Jurkat, Clone E6-1 (cell line): ENCODE measurements at places on chromosomes 2 and 18.

GRCh38 chr2:101361522-101361921 lies 25.8 kb downstream of the CREG2 start:
- no peak for DNase-seq

DNA sequence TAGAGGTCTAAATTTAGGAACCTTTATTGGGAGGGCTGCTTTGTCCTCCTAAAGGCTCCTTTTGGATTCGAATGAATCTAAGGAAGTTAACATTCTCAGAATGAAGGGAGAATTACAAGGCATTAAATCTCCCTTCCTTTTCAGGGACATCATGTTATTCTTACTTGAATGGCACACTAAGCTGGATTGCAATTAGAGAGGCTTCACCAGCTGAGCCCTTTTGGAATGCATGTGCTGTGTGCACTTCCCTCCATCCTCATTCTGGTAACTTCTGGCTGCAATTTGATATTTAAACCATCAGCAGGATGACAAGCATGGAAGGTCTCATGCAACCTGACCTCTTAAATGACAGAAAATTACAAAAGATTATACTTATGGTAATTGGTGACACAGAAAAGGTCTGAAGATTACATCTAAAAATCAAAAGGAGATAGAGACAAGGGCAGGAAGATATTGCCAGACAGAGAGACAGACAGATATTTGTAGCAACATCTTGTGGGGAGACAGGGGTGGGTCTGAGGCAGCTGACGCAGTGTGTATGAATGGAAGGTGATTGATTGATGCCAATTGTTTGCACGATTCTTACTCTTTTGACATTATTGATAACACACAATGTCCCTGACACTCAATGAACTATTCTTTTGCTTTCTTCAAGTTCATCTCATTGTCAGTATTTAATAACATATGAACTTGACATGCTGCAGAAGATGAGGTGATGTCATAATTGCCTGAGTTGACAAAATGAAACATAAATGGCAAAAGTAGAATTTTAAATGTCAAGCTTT lies 570.8 kb upstream of the GYPC start:
- DNase-seq: no peak

DNA sequence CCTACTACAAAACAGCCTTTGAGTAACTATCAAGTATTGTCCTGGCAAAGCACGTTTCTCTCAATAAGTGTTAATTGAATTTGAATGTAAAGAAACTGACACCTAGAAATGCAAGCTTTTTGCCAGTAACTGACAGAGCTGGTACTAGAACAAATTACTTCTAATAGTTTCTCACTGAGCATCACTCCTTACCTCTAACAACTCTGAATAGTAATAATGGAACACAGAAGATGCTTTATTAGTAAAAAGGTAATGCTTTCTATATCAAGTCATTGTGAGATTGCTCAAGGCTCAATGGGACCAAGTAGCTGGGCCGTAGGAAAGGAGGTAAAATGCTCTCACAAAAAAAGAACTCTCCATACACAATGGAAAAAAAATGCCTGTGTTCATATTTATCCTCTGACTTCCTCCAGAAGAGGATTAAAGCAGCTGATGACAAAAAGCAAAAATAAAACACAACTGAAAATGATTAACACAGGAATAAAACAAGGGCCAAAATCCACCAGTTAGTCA lies 11.8 kb downstream of the RASGRP3 start:
- DNase-seq: no peak

DNA sequence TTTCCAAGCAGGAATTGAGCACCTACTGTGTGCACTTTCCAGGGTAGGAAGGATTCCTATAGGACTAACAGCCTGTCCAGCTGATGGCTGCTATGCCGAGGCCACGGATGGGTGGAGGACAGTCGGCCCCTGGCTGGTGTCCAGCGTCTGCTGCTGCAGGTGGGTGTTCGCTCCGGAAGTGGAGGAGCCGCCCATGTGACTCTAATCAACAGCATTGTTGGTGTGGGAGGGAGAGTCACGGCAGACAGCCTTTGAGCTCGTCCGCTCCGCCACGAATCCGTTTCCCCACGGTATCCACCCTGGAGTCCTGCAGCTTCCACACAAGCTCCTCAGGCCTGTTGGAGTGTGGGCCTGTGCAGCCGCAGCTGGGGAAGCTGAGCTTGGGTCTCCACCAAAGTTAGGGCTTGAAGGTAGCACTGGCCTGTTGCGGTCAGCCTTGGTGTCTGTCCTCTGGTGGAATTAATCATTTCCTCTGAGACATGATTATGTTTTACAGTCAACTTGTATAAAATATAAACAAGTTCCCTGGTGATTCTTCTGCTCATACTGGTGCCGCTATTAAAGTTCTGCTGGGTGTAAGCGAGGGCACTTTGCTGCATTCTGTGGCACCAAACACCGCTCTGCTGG lies 185.9 kb upstream of the TPO start:
- no peak for DNase-seq

- no peak for DNase-seq
Measured at GRCh38 chr2:69948032-69948962, 13.1 kb downstream of the ASPRV1 start.

GRCh38 chr2:45260946-45261345 lies 251.7 kb upstream of the SIX2 start:
- no peak for DNase-seq

DNA sequence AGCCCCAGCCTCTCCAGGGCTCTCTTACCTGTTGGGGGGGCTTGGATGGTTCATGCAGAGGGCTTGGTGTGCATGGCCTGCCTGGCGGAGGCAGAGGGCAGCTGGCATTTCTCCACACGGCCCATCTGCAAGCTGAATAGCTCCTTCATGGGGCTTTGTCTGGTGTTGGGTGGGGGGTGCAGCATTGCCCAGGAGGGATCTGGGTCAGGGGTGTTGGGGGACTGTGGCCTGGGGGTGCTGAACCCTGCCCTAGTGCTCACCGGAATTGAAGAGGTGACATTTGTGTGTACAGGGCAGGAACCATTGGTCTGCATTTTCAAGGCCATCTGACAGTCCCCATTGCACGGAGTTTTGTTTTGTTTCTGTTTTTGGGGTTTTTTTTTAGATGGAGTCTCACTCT lies 58.8 kb upstream of the HAAO start:
- no peak for DNase-seq

DNA sequence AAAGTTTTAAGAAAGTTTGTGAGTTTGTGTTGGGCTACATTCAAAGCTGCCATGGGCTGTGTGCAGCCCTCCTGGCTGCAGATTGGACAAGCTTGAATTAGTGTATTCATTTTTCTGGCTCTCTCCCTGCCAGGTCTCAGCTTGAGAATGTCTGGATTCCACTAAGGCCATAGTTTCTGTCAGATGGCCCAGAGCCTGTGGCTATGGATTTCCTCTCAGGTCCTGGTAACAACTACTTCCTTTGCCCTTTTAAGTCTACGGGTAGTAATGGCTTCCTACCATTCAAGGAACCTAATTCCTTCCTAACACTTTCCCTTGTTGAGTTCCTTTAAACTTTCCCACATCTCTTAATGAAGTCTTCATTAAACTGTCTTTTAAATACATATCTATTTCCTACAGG lies 24.3 kb upstream of the PSMD14 start:
- DNase-seq: no peak

- DNase-seq: no peak
Measured at GRCh38 chr18:5463390-5463789, 80.4 kb downstream of the EPB41L3 start.

DNA sequence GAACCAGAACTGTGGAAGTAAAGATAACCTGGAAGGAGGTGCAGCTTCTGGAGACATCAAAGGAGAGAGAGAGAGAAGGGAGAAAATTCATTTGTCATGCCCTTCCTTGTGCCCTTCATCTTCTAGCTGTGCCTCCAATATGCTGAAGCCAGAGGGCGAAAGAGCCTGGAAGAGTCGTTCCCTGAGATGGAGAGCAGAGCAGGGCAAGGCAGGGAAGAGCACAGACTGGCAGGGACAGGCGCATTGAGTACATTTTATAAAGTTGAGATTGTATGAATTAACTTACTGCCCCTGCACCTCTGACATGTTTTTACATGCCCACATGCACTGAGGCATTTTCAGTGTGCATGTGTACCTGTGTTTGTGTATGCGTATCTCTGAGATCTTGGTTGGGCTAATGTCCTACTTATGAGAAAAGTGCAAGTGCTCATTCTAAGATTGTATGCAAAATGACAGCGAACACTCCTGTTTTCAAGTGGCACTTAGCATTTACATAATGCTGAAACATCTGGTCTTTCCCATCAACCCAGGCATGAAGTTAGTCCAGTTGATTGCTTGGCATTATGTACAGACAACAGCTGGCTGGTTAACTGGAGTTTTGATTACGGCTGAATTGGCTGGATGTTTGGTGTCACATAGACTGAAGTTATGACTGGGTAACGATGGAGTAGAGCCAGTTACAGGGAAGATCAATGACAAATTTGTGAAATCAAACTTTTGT lies 23.7 kb upstream of the MMADHC start:
- no peak for DNase-seq

GRCh38 chr2:144230448-144231085 lies 289.4 kb downstream of the ZEB2 start:
- DNase-seq: no peak

DNA sequence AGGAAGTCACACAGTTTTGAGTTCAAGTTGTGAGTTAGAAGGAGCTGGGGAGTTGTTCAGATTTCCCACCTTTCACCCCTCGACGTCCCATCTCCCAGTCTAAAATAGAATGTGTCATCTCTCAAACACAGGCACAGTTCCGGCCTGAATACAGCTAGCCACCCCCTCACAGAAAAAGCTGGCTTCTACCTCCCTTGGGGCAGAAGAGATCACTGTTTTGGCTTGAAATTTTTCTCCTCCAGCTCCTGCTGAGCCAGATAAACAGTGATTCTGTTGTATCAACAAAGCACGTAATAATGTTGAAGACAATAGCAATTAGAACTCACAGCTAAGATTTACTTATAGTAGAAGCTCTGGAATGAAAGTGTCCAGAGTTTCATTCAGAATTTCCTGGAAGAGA lies 74.7 kb downstream of the KIAA2012 start:
- no peak for DNase-seq

DNA sequence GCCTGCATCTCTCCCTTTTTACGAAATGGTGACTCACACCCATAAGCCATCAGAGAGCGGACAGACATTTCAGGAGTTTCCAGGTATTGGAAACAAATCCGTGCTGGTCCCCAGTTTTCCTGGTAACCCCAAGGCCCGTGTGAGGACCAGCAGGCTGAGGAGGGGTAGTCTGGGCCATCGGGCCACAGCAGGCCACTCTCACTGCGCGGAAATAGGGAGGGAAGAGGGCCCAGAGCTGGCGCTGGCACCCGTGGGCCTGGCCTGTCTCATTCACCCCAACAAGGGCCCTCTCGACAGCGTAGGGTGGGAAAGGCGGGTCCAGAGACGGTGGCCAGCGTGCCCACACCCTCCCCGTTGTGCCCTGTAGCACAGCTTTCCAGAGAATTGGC lies 13.7 kb upstream of the FAHD2A start:
- DNase-seq: no peak

DNA sequence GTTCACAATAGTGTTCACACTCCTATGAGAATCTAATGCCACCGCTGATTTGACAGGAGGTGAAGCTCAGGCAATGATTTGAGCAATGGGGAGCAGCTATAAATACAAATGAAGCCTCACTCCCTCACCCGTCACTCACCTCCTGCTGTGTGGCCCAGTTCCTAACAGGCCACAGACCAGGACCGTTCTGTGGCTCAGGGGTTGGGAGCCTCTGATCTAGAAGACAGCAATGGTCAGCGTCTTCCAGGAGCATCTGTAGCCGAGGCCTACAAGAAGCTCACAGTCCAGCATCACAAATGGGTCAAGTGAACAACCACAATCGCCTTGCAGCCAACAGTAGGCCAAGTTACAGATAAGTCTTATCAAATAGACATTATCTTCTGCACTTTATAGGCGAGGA lies 110.0 kb upstream of the SLC66A3 start:
- DNase-seq: no peak

- DNase-seq: no peak
Measured at GRCh38 chr18:63567276-63567675, 19.9 kb upstream of the SERPINB13 start.

DNA sequence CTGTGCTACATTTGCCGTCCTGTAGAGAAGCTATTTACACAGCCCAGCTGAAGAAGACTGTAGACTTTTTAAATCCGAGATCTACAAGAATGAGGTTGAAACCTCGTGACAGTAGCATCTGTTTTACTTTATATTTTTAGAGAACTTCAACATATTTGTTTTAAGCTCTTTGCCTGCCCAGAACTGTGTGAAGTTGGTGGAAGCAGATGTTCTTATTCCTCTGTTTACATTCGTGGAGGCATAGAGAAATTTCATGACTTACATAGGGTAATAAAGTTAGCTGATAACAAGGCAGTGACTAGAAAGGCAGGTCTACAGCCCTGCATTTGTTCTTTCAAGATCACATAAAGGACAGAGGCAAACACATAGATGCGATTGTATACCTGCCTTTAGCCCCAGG lies 47.0 kb upstream of the MAP3K20 start:
- no peak for DNase-seq

- DNase-seq: no peak
Measured at GRCh38 chr2:185537689-185538088, 200.9 kb upstream of the FSIP2 start.

DNA sequence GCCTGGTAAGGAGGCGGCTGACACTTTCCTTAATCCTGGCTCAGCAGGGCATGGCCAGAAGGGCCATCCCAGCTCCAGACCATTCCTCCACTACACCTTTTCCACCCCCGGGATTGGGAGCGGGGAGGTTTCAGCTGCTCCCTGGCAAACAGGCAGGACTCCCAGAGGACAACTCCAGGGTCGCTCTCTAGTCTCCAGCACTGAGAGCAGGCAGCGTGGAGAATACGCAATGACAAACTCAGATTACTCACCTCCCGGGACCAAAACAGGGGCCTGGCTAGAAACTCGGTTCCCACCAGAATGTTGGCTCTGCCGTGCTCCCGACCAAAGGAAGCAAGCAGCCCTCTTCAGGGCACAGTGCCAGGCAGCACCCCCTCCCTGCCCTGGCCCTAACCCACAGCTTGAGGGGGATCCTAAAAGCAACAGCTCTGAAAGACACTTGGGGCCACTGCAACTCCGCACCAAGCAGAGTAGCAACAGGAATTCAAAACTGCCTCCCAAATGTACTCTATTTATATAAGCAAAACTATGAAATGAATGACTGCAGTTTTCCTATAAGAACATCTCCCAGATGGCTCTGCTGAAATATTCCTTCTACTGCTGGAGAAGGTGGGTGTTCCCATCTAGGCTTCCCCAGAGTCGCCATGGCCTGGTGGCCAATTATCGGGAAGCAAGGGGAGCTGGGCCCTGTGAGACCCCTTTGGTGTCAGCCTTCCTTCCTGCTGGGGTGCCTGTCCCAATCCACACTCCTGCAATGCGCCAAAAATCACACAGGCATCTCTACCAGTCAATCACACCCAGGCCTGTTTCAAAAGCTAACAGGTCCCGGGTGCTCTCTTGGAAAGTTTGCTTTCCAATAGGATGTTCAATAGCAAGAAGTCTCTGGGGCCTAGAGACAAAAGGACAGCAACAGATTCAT lies 61.2 kb upstream of the POMC start:
- no peak for DNase-seq

DNA sequence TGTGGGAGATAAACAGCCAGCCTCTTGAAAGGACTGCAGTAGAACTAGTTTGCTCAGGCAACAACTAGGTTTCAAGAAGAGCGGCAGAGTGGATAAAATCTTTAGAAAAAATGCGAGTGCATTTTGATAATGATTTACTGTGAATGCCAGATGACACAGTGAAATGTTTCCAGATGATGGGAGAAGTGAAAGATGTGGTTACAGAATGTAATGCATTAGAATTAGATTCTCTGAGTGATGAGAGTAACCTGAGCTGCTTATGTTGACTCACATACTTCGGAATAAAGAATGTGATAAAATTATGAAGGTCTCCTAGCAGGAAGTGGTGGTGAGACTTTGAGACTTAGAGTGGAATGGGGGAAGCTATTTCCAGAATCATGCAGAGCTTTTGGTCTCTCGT lies 184.3 kb downstream of the GULP1 start:
- DNase-seq: no peak

- DNase-seq: peak; percentile 32
Measured at GRCh38 chr2:199704358-199705238, 146.4 kb downstream of the FTCDNL1 start.
